ENCODE measurements at places on chromosomes 5 and 9. TPM values are rescaled to one million over a fixed set of nuclear protein-coding genes. Genes with fewer than 3 reads are reported as not detected.

- no peak for DNase-seq
These were observed 31.0 kb upstream of the RNF38 start for GRCh38 chr9:36431078-36431477.

DNA sequence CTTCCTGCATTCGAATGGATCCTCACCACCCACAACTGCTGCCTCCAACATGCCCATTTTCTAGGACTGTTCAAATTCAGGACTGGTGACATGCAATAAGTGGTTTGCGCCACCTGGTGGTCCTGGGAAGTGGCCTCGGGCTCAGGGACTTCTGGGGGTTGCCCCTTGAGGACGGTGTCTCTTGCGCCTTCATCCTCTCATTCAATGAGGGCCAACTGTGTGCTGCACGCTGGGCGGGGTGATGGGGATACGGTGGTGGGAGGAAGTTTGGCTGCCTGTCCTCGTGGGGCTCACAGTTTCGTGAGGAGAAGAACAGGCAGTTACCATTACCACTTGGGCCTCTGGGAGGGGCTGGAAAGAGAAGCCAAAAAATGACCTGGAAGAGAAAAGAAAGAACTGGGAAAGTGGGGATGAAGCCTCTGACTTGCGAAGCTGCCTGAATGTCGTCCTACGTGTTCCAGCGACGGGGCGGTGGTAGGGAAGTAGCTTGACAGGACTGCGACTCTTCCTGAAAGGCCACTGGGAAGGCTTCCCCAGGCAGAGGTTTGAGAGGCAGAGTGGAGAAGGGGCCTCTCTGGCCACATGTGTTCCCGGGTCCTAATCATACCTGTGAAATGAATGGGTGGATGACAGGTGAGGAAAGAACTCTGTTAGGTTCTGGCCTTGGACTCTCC is 49.0 kb downstream of the PSD2 start:
- DNase-seq: peak; percentile 77

DNA sequence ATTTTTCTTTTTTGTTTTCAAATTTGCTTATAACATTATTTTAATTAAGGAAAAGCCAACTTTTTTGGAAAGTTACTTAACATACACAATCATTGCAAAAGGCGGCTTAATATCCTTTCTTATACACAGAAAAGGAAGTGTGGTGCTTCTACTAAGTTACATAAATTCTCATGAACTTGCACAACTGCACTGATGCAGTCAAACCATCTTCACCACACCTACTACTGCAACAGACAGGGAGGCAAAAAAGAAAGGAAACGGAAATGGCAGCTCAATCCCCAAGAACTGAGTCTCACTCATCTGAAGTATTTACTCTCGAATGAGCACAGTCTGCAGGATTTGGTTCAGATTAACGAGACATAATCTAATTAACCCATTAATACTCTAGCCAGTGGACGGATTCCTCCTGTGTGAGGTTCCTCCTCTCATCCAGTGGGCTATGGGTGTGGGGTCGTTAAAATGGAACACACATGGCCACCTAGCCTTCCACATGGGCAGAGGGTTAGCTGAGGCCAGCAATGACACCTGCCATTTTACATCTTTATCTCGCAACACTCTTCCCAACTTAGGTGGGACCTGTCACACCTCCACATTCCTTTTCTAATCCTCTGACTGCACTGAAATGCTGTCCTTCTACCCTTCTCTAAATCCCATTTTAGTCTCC is 30.0 kb downstream of the GOLM1 start:
- no peak for DNase-seq

DNA sequence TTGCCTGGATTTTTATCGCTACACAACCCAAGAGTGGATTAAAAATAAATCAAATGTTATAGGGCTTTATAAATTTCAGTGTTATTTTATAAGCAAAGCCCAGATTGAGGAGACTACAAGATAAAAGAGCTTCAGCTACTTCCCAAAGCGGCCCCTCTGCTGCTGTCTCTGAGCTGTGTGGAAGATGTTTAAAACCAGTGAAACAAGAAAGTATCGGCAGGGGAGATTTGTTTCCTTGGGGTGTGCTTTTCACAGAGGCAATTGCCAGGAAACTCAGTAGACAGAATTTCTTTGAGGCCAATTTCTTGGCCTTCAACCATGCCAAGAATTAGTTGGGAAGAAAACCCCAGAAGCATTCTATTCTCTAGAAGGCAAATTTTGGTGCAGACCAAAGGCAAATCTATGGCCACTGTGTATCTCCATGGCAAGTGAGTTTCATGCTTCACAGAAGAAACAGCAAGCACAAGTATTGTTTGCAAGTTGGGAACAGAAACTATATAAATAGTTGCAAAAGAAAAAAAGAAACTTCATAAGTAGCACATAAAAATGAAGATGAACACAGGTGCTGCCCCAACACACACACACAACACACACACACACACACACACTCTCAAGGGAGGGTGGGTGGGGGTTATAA is 197.2 kb downstream of the PARP8 start:
- DNase-seq: no peak

GRCh38 chr9:89978185-89978584 is 373.4 kb downstream of the GADD45G start:
- no peak for DNase-seq

DNA sequence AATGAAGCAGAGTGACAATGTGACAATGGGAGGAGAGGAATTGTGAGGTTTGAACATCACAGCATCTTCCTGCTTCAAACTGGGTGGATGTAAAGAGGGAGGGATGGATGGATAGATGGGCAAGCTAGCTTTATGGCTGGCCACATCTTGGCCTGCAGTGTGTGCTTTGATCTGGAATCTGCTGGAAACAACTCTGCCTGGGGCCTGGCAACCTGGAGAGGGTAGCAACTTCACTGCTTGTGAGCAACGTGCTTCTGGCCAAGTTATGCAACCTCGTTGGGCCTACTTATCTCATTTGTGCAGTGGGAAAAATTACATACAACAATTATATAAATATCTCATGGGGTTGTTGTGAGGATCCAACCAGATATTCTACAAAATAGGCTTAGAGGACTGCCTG is 5.3 kb downstream of the IL9 start:
- DNase-seq: no peak

- DNase-seq: no peak
These were observed 113.3 kb upstream of the CAST start for GRCh38 chr5:96548905-96549304.

DNA sequence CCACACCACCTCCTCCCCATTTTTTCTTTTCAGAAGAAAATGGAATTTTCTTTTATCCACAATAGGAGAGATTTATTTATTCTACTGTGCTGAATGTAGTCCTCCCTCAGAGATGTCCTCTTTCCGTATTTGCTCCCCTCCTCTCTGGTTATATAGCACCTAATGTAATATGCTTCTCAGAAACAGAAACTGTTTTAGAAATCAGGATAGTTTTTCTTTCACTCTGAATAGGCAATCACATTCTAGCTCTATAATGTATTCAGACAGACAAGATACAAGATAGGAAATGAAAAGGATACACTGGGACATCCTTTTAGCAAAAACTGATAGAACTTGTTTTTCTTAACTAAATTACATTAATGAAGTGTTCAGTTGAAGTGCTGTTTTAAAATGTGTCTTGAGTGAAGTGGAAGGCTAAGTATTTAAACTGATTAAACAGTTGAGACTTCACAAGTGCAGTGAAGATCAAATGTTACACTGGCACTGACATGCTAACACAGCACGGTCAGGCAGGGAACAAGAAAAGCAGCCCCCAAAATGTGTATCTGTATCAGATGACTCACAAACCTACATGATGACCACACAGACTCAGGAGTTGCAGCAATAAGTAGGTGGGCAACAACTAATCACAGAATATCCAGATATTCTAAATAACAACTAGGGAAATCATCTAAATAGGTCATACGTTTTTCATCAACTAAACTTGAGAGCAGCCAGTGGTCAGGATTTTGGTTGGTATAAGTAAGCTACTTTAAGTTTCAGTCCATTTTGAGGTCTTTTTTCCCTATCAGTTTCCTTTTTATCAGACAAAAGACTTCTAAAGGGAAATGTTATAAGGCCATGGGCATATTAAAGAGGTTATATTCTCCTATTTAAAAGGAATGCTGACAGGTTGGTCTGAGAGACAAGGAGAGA is 260.4 kb downstream of the MLLT3 start:
- DNase-seq: no peak

DNA sequence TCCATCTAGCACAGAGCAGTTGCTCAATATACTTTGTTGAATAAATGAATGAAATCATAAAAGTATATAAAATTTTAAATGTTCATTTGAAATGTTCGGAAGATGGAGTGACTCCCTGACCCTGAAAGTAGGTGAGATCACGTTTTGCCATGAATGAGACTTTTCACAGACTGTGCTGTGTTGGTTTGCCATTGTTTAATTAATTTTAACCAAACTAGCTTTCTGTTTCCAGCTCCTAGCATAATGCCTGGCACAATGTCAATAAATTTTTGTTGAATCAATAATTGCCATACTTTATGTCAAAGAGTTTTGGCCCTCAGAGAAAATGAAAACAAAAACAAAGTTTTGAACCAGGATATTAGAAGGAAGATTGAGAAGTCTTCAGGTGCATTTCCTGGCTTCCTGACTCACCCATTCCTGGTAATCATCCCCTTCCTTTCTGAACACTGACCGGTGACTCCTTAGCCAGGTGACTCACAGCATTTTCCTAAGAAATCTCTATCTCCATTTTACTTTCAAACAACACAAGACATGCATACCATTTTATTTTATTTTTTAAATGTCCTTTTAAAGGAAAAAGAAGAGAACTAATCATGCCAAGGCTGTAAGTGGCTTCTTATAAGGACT is 15.1 kb downstream of the SLC28A3 start:
- DNase-seq: no peak

- DNase-seq: no peak
These were observed 15.0 kb downstream of the MAMDC2 start for GRCh38 chr9:70058569-70059116.

DNA sequence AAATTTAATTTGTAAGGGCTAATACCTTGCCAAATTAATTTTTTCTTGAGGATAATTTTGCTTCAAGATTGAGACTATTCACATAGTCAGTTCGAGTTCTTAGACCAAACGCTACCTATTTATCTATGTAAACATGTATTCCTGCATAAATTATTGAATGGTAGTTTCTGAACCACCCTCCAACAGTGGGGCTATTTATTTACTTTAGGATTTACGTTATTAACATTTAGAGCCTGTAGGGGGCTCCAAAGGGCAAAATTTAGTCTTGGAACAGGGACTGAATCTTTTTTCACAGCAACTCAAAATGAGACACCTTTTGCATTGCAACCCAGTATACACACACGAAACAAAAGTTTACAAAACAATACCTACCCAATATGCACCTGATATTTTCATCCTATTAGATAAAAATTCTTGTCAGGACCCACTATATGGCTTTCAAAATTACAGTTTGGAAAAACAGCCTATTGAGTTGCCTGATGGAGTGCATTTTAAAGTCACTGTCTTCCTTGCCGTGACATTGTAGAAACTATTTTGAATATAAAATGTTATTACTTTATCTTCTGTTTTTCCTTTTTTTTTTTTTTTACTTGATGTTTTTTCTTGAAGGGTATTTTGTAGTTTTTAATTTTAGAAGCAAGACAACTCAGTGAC is 47.1 kb upstream of the POU4F3 start:
- DNase-seq: no peak

GRCh38 chr9:88396836-88397577 is 8.8 kb downstream of the SPIN1 start:
- DNase-seq: no peak

DNA sequence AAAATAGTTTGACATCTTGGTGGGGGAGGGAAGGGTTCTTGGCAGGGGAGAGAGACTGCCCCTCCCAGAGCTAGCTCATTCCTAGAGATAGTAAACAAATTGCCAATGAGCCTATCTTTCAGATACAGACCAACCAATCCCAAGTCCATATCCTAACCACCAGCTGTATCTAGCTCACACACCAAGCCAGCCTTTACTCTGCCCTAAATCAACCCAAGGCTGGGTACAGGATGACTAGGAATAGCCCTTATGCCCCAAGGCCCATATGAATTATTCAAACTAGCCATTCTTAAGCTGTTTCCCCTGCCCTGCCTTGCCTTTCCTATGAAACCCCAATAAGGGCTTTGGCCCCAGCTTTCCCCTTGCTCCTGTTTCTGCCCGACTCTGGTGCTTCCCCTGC is 281.3 kb upstream of the PANK3 start:
- peak; percentile 61 for DNase-seq

DNA sequence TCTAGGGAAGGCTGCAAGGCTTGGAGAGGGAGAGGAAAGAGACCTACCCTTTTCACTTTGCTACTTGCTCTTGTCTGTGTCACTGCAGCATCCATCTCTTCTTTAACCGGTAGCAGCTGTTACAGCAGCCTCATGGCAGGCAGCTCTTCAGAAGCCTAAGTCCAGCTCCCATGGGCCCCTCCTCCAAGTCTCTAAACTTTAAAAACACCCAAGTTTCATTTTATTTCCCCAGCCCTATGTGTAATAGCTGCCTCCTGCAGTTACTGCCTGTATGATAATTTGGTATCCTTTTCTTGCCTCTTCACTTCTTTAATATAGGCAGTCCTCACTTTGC is 313.1 kb upstream of the PIK3R1 start:
- DNase-seq: no peak

DNA sequence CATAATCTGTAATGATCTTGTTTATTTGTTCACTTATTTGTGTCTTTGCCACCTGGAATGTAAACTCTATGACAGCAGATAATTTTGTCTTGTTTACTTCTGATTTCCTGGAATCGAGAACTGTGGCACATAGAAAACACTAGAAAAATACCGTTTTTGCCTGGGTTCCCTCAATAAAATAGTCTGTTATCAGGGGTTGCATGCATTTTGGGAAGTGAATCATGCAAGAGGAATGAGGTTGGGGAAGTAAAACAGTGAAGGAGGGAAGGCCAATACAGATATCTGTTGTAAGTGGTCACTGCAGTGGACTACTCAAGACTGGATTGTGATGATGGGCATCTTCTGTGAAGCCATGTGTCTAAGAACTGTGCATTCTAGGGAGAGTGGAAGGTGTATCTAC is 45.2 kb upstream of the IL6ST start:
- no peak for DNase-seq

DNA sequence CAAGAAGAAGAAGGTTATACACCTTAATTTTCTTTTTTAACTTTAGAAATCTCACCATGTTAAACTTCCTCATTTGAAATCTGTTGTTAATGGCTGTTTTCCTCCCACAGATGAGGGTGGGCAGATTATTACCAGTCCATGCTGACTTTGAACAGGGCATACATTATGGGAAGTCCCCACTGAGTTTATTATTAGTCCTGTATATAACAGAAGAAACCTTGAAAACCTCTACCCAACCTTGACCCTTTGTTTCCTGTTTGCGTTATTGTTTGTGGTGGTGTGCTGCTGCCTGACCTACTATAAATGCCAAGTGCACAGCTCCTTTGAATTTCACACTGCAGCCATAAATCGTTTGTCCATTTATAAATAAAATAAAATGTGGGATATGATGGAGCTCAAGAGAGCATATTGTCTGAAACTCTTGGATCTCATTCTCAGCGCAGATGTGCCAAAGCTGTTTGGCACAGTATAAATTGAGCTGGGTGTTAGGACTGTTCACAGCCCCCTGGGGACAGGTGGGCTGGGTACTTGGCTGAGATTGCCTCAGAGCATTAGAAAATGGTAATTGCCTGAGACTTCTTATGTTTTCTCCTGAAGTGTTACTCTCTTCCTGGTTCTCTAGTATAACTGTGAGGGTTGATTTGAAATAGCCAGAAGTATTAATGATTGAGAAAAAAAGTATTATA is 139.6 kb downstream of the SPATA31D1 start:
- DNase-seq: no peak

- DNase-seq: no peak
These were observed 149.7 kb upstream of the IRX4 start for GRCh38 chr5:2032432-2032831.

Gene LECT2
- total RNA-seq: 93.8 TPM

Gene CDC42SE2
- 20.1 TPM for total RNA-seq

Gene CARTPT
- not detected for total RNA-seq

Gene CTNND2
- 0.50 TPM for total RNA-seq

Gene FAT2
- under 0.01 TPM for total RNA-seq

Gene CD180
- 3.7 TPM for total RNA-seq
